NCI-H446 (cell line): ENCODE measurements at places on chromosomes 12 and 14.
A peak's percentile ranks its signal among the peaks of the same experiment; 100 is the strongest.

GRCh38 chr14:85573406-85573805, 43.5 kb downstream of the FLRT2 start:
- DNase-seq, result no peak

GRCh38 chr14:53380052-53380866, 227.1 kb upstream of the DDHD1 start:
- DNase-seq, result no peak

GRCh38 chr12:50742776-50743175, 21.1 kb upstream of the ATF1 start:
- no peak for DNase-seq

DNA sequence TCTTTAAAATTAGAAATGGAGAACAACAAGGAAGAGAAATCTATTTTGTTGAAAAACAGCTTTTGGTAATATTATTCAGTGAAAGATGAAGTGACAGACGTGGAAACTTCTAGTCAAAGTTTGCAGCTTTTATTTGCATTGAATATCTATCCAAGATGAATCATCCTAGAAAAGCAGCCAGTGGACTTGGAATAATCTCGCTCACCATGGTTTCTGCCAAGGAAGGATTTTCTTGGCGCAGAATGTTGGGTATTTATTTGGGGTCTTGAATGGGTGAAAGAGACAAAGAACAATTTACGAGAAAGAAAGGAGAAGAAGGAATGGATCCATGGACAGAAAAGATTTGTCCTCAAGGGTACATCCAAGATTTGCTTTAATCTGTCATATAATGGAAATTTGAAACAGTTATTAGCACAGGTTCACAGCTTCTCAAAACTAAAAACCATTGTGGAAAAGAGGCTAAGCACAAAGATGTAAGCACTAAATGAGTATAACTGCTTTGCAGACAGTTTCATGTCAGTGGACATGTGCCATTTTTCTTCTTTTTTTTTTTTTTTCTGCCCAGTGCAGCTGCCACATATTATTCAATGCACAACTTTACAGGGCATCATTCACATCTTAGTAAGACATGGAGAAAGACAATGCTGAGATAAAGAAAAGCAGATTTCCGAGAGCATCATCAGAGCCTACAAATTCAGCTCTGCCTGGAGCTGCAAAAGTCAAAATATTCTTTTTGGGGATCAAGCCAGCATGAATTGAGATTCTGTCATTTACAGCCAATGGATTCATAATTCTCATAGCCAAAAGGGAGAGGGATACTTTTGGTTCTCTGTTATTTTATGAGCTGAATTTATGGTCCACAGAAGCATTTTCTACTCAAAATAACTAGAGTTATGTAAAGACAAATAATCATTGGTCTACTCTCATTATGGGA, 333.7 kb downstream of the DAD1 start:
- DNase-seq, result peak; percentile 63

DNA sequence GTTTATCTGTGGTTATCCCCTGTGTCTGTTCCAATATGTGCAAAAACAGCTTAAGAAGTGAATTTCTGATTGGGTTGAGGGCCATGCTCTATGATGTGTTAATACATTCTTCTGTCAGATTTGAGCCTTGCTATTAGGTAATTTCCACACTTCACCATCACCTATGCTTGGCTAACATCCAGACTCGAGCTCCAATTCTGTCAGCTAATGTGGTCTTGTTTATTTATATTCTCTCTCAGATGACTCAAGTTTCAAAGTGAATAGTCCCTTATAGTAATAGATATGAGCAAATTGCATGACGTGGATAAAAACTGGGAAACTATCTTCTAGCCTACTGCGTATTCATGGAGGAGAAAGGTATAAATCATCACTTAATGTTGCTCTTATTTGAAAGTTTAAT, 451.3 kb downstream of the SNAPC1 start:
- no peak for DNase-seq

DNA sequence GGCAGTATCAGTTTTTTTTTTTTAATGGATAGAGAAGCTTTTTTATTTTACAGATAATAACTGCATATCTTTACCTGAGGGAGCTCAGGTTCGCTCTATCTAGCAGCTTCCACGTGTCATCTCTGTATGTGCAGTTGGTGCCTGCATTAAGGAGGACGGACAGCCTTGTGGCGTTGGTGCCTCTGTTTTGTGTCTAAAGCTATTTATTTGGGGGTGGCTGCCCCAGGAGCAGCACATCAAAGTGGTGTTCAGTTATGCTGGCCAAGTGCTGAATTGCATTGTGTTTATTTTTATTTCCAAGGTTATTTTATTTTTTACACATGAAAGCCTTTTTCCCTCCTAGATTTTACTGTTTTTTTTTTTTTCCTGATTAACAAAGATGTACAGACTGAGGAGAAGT, 59.7 kb downstream of the RASSF3 start:
- no peak for DNase-seq

GRCh38 chr12:49982246-49983087, 9.7 kb downstream of the AQP6 start:
- no peak for DNase-seq

- peak; percentile 8 for DNase-seq
Measured at GRCh38 chr12:101490286-101490920, 15.3 kb downstream of the SPIC start.

GRCh38 chr12:102954134-102954533, 3.3 kb upstream of the ASCL1 start:
- DNase-seq, result no peak

DNA sequence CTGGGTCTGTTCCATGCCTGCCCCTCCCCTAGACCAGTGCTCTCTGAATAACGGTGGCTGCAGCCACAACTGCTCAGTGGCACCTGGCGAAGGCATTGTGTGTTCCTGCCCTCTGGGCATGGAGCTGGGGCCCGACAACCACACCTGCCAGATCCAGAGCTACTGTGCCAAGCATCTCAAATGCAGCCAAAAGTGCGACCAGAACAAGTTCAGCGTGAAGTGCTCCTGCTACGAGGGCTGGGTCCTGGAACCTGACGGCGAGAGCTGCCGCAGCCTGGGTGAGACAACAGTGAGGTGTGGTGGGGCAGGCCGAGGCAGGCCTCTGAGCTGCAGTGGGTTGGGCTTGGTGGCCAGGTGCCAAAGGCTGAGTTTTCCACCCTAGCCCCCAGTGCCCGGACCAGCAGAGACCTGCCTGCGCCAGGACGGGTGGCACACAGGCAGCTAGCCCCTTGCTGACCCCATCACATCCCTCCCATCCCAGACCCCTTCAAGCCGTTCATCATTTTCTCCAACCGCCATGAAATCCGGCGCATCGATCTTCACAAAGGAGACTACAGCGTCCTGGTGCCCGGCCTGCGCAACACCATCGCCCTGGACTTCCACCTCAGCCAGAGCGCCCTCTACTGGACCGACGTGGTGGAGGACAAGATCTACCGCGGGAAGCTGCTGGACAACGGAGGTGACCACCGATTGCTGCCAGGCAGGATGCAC, 28.2 kb upstream of the LRP1-AS start:
- no peak for DNase-seq

DNA sequence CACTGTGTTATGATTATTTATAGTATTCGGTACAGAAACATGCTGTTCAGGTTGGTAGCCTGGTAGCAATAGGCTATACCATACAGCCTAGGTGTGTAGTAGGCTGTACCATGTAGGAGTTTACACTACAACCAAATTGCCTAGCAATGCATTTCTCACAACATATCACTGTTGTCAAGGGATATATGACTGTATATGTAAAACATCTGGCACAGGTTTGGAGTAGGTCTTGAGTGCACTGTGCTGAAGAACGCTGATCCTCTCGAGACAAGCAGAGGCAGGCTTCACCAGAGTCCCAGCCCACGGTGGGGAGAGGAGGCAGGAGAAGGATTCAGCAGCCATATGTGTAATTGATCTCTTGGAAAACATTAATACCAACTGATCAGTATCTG, 15.0 kb upstream of the TBX5 start:
- DNase-seq, result no peak

DNA sequence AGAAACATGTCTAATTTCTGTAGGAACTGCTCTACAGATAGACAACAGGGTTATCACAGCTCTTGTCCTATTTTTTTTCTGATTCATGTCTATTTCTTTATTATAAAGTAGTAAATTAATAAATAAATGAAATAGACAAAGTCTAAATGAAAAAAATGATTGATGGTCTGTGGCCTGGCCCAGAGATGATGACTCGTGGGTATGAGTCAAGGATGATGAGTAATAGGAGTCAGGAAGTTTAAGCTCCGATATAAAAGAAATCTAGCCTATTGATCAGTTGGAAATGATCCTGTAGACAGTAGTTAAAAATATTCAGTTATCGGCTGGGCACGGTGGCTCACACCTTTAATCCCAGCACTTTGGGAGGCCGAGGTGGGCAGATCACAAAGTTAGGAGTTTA, 90.6 kb upstream of the RTL1 start:
- no peak for DNase-seq

DNA sequence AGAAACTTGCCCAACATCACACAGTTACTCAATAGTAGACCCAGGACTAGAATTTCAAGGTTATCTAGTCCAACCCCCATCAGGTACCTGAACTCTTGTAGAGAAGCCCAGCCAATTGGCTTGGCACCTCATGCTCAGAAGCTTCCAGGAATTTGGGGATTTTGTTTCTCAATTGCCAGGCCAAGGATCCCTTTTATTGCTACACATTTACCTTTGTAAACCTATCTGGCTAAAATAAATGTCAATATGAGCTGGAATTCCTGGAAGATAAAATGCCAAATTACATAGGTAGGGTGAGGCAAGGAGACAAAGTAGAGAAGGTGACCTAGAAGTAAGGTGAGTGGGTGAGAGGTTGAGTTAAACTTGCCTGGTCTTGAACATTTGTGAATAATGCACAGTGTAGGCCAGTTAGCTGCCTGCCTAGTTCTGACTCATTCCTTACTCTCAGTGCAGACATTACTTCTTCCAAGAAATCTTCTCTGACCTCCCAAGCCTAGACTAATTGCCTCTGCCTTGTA, 36.3 kb downstream of the SDR9C7 start:
- DNase-seq, result no peak

- no peak for DNase-seq
Measured at GRCh38 chr14:90381999-90382451, 14.8 kb upstream of the CALM1 start.

DNA sequence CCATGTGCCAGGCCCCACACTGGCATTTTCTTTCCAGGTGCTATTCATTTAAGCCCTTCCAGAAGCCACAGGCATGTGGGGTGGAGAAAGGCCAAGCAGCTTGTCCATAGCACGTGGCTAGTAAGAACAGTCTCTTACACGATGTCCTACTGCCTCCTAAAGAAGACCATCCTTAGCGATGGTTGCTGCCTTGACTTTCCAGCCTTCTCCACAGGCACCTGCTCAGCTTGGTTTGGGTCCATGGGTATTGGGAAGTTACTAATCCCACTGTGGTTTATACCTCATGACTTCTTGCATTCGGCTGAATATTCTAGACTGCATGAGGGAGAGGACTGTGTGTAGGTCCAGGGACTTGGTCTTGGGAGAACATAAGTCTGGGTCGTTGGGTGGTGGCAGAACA, 49.2 kb downstream of the NINJ2 start:
- DNase-seq, result no peak

- DNase-seq, result no peak
Measured at GRCh38 chr12:29992366-29992765, 208.6 kb upstream of the TMTC1 start.

DNA sequence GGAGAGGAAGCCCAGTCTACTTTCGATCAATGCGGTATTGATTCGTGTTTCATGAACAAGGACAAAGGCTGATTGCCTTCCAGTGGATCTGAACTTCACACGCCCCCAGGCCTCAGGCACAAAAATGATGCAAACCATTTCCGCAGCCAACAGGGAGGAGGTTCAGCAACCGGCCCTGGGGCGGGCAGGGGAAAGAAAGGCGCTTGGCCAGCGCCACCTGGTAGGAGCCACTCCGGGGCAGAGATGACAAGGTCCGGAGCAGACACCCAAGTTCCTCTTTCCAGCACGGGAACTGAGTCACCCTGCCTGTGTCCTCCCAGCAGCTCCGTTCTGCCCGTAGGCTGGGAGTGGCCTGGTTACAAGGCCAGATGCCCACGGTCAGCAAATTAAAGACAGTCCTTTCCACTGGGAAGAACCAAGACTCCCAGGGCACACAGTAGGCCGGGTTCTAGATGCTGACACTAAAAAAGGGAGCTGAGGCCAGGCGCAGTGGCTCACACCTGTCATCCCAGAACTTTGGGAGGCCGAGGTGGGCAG, 136.3 kb downstream of the SCARB1 start:
- no peak for DNase-seq

DNA sequence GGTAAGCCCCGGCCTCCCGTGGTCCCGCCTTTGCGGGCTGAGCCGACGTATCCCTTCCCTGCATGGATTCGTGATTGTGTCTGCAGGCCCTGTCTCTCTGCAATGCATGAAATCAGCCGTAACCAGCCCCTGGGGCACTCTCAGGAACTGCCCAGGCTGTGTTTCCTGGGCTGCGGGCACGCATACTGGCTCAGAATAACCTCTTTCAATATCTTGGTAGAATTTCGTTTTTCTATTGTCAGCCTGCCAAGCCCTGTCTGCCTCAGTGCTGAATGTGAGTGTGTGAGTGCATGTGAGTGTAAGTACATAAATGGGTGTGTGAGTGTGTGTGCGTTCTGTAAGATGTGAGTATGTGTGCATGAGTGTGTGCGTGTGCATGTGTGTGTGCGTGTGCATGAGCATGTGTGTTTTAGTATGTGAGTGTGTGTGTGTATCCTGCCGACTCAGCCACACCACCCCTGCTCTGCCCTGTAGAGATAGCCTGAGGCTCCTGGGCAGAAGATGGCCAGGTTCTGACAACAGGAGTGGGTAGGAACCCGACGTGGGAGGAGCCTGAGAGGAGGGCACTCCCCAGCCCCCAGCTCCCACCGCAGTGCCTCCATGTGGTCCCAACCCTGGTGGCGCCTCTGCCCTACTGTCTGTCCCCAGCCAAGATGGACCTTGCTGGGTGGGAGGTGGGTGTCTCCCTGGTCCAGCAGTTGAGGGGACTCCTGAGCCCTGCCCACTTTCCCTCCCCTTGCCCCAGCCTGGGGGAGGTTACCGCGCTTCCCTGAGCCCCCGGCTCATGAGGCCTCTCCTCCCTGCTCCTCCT, 268.8 kb downstream of the ADGRD1 start:
- no peak for DNase-seq

- DNase-seq, result no peak
Measured at GRCh38 chr12:9910716-9911421, 21.3 kb downstream of the CLEC2A start.

- no peak for DNase-seq
Measured at GRCh38 chr12:86050010-86050409, 175.9 kb downstream of the NTS start.

- DNase-seq, result no peak
Measured at GRCh38 chr12:880656-881055, 68.8 kb downstream of the RAD52 start.

DNA sequence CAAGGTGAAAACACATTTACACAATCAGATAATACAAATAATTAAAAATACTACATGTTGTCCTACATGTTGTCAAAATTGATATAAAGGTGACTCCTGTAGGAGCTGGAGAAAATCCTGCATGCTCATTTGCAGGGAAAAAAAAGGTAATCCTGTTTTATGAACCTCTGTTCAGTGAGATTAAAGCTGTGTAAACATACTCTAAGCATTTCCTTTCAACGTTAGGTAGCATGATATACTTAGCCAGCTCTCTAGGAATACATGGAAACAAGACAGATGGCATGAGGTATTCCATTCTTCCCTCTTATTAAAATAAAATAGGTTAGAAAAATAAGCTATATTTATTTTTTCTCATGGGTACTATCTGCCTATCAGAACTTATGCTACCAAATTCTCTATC, 635.7 kb upstream of the FLRT2 start:
- no peak for DNase-seq

- DNase-seq, result no peak
Measured at GRCh38 chr14:99698642-99699041, 14.5 kb downstream of the CYP46A1 start.
